ENCODE measurements at places on chromosomes 5 and 9.
A peak's percentile ranks its signal among the peaks of the same experiment; 100 is the strongest.

DNA sequence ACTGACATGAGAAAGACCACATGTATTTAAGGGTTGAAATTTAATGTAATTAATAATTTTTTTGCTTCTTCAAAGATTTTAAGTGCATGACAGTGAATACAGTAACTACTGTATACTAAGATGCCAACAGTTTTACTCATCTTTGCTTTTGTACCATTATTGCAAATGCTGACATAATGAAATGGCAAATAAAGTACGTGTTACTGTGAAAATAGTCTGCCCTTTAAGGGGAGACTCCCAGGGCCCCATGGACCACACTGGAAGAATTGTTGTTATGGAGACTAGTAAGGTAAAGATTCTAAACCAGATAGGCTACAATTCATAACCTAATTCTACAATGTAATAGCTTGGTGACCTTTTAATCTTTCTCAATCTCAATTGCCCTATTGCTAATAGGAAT lies 84.7 kb downstream of the NR3C1 start:
- no peak for DNase-seq

DNA sequence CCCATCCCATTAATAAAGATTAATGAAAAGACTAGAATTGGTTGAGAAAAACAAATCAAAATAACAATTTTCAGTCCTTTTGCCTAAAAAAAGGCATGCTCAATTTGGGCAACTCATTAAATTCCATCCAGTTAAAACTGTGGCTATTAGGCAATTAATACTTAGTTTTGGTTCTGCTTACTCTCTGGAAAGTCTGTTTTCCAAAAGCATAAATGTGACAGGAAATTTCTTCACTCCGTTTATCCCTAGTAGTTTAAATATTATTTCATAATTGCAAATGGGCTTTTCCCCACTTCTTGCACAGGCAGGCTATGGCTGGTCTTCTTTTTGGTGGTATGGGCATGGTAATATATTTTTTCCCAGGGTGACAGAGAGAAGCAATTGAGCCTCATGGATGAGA lies 373.3 kb upstream of the KLF4 start:
- no peak for DNase-seq

- DNase-seq, result no peak
These were observed 7.6 kb downstream of the PTGES start for GRCh38 chr9:129745200-129745599.

- DNase-seq, result no peak
These were observed 133.6 kb downstream of the MVB12B start for GRCh38 chr9:126459965-126460843.

GRCh38 chr9:100066539-100066938 lies 32.3 kb downstream of the ERP44 start:
- DNase-seq, result no peak

GRCh38 chr9:69223605-69224004 lies 49.5 kb downstream of the TJP2 start:
- peak; percentile 0 for DNase-seq

GRCh38 chr5:168939887-168940544 lies 360.8 kb upstream of the PANK3 start:
- DNase-seq, result no peak

DNA sequence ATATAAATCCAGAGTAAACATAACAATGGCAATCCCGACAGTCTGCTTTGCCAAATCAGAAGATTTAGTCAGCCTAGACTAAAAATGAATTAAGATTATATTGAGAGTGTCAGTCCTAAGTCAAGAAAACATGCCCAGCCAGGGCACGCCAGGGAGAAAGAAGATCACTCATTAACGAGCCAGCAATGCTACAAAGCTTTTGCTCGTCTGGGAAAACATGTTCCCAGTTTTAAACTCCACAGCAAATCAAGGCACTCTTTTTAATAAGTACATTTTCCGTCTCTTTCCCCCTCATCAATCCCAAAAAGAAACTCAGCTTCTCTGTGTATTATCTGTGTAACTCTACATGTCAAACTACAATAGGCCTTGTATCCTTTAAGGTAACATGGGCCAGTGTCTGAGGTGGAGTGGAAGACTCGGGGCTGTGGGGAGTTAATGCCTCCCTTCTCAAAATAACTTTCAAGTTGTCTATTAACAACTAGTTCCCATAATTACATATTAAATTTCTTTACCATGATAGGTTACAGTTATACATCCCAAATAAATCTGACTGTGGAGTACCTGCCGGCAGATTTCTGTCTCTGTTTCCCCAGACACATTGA lies 40.9 kb downstream of the NFIB start:
- DNase-seq, result no peak

DNA sequence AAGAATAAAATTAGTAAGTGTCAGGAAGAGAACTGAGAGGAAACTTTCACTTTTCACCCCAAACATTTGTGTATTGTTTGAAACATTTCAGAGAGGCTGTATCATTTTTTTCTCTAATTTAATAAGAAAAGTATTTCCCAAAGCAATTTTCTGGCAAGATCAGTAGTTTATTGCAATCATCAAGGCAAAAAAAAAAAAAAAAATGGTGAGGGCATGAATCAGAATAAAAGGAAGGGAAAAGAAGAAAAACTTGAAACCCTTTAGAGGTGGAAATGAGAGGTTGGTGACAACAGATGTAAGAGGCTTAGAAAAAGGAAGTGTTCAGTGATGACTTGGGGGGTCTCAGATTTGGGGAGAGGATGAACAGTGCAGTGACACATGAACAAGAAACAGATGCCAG lies 13.3 kb downstream of the SHC3 start:
- no peak for DNase-seq

DNA sequence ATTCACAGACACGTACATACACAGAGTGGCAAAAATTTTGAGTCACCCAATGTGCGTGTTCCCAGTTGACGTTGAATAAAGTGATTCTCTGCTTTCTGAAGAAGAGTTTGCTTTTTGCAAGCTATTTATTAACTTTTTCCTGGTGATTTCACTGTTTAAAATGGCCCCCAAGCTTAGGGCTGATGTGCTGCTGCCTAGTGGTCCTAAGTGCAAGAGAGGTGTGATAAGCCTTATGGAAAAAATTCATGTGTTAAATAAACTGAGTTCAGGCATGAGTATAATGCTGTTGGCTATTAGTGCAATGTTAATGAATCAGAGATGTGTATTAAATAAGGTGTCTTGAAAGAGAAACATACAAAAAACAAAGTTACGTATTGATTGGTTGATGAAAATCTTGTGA lies 16.9 kb downstream of the CSNK1G3 start:
- DNase-seq, result no peak

- no peak for DNase-seq
These were observed 486.2 kb upstream of the DAP start for GRCh38 chr5:11247224-11247623.

DNA sequence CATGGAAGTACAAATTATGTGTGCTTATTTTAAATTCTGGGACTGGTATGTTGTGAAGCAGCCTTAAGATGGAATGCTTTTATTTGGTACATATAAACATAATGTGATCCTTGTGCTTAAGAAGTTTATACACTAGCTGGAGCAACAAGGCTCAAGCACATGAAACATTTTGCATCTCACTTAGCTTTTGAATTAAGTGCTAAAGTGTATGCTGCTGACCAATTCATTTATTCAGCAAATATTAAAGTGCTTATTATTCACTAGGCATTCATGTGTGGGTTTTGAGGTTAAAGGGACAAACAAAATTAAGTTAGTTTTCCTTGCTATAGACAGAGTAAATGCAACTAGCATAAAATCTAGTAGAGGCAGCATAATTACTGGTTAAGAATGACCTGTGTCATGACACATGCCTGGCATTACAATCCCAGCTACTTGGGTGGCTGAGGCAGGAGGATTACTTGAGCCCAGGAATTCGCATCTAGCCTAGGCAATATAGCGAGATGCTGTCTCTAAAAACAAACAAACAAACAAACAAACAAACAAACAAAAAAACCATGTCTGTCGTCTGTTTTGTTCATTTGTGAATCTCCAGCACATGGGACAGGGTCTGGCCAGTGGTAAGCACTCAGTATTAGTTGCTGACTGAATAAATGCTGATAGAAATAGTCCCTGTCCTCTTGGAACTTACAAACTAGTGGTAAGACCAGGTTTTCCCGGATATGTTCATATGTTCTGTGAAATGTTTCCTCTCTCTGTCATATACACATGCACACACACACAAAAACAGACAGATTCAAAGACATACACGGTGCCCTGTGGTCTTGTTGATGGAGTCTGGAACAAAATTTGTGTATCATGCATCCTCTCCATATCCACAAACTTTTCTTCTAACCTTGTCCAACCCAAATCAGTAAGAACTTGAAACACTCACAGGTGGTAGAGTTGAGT lies 41.9 kb upstream of the TNFAIP8 start:
- DNase-seq, result no peak

GRCh38 chr5:132788990-132789886 lies 12.2 kb upstream of the SEPTIN8 start:
- no peak for DNase-seq

GRCh38 chr5:35239476-35239875 lies 9.2 kb upstream of the PRLR start:
- DNase-seq, result no peak

DNA sequence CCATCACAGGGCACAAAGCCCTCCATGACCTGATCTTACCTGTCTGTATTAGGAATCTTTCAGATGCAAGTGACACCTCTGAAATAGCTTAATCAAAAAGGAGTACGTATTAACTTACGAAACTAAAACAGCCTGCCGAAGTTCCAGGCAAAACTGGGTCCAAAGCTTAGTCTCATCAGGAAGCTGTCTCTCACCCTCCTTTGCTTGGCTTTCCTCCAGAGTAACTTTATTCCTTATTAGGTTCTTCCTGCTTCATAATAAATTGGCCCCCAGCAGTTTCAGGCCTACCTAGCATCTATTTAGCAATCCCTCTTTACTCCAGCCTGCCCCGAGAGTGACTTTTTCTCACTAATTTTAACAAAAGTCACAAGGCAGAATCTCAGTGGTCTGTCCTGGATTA lies 58.4 kb upstream of the STK32A start:
- no peak for DNase-seq

DNA sequence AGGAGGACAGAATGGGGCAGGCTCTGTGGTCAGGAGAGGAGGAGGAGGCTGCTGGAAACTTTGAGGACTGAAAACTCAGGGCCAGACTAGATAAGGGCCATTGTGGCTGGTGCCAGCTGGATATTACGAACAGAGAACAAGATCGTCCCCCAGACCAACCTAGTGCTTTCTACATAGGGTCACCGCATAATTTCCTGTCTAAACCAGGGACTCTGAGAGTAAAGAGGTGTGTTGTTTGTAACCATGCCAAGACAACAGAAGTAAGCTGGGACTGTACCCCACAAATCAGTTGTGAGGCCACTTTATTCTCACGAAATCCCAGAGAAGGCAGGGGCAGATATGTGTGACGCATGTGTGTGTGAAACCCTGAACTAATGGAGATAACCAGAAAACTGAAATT lies 20.3 kb upstream of the GFPT2 start:
- DNase-seq, result no peak

DNA sequence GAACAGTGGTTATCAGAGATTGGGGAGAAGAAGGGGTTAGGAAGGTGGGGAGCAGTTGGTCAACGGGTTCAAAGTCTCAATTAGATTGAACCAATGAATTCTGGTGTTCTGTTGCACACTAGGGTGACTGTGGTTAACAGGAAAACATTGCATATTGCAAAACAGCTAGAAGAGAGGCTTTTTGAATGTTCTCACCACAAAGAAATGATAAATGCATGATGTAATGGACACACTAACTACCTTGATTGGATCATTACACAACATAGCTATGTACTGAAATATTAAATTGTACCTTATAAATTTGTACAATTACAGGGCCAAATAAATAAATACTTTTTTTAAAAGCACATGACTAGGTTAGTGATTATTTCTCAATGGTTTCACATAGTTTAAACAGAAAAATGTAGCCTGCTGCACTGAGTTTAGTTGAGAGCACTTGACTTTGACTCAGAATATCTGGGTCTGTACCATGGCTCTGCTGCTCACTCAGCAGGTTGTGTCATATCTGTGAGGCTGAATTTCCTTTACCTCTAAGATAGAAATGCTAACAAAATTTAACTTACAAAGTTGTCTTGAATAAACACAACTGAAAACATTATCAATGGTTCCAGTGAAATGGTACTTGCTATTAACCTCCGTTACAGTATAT lies 30.4 kb downstream of the NUDT12 start:
- DNase-seq, result no peak

- no peak for DNase-seq
These were observed 267.7 kb downstream of the ADAMTS6 start for GRCh38 chr5:65213921-65214525.

DNA sequence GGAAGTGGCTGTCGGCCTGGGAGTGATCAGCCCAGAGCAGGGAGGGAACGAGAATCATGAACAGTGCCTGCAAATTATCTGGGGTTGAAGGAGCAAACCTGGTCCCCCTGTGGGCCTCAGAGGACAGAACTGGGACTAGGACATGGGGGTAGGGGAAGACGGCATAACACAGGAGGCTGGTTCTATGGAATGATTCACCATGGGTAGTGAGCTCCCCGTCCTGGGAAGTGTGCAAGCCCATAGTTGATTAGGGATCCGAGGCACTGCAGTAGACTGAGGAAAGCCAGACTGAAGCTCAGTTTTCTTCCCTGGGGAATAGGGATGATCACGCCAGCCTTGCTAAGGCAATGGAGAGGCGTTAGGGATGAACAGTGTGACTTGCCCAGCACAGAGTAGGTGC lies 5.6 kb downstream of the ADGRD2 start:
- DNase-seq, result no peak

DNA sequence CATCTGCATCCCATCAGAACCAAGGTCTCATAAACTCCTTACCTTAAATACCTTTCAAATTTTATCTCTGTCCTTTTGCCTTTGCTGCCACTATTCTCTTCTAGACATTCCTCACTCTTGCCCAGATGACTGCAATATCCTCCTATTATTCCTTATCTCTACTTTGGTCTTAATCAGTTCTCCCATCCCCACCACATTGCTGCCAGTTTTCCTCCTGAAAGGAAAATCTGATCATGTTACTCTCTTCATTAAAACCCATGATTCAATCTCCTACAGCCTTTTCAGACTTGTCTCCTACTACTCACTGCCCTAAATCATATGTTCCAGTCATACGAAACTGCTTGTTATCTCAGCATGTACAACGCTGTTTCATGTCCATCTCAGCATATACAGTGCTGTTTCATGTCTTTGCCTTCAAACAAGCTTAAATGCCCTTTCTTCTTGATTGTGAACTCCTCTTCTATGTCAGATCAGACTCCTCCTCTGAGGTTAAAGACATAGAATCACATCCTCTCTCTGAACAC lies 152.6 kb upstream of the FST start:
- no peak for DNase-seq

DNA sequence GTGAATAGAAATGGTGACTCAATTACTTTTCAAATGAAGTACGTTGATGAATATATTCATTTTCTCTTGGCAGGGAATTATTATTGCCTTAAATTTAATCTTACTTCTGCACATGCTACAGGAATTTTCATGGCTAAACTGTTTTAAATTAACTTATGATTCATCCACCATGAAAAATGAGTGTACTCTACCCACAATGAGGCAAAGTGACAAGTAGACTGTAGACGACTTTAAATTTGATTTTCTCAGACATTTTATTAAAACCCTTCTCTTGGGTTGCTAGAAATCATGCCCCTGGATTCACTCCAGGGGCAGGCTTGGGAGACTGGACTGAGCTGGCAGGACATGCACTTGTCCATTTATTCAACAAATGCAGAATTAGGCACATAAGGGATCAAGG lies 23.5 kb upstream of the ERAP2 start:
- DNase-seq, result no peak

- no peak for DNase-seq
These were observed 155.0 kb downstream of the TMEM167A start for GRCh38 chr5:82922086-82922734.

GRCh38 chr5:132385326-132386105 lies 16.0 kb downstream of the SLC22A5 start:
- peak; percentile 17 for DNase-seq

Data from NCI-H1694 (cell line).